C1 segment of cervical spinal cord (tissue), 14 donors: ENCODE measurements at places on chromosomes 1 and 21.

GRCh38 chr1:115476616-115477015, 138.6 kb upstream of the NGF start:
- DNase-seq, result no peak

GRCh38 chr1:31714442-31715086, 10.7 kb upstream of the COL16A1 start:
- peak; percentile 25 for DNase-seq

DNA sequence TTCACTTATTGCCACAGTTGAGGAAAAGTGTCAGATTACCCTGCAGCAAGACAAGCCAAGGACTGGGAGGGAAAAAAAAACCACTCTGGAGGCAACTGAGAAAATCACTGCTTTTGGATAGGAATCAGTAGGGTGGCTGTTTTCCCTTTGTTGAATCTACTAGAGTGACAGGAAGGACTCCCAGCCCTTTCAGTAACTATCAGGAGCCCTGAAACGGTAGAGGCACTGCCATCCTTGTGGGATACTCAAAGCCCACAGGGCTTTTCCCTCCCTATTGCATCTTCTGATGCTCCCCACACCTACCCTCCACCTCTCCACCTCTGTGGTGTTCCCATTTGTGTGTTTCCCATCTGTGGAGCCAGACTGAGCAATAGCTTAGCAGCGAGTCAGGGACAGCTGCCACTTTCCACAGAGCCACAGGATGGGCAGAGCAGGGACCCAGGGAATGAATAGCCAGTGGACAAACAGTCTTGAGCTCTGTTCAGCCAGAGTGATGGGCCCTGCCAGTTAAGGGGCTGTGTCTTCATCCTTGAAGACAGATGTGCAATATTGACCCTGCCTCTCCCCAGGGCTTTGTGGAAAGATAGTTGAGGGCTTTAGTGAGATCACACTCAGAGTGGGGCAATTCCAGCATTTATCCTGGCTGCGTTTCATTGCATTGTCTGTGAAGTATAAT, 13.9 kb downstream of the UBIAD1 start:
- DNase-seq, result peak; percentile 44

DNA sequence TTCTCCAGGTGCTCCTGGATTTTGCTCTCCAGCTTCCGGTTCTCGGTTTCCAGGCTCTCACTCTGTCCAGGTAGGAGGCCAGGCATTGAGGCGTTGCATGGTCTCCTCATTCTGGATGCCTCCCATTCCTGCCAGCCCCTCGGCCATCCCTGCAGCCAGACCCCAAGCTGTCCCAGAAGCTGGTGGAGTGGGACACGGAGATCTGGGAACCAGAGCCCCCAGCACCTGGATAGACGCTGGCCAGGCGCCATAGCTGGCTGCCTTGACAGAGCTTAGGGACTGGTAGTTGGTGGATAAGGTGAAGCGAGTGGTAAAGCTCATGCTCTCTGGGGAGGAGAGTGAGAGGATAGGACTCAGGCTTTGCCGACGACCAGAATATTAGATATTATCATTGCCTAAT, 29.6 kb downstream of the RAP1A start:
- DNase-seq, result no peak

GRCh38 chr1:230283678-230284077, 142.5 kb downstream of the PGBD5 start:
- DNase-seq, result no peak

DNA sequence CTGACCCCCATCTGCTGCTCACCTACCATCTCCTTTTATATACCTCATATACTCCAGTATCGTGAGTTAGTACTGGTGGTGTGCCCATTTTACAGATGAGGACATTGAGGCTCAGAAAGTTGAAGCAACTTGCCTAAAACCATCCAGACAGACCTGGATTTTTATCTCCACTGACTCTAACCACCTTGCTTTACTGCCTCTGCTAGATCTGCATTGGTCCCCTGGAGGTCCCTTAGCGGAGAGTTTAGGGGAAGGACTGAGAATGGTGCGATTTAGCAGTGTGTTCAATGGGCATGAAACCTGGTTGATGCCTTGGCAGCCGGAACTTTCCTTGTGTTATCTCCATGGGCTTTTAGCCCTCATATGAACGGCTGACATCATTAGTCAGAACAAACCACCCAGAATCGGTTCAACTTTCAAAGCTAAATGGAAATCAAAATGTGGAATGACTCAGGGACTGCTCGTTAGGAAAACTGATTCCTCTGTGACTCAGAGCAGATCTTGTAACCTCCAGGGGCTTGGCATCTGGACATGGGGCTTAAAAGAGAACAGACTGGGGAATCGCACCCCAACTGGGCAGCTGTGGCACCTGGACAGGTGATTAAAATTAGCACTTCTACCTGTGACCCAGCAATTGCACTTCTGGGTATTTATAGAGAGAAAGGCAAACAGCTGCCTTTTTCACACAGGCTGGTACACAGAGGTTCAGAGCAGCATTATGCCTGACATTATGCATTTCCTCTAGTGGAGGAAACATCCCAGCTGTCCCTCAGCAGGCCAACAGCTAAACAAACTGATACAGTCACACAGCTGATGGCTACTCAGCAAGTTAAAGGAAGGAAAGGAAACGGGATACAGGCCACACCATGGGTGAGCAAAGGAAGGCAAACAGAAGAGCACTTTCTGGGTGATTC, 25.3 kb downstream of the TMEM51 start:
- no peak for DNase-seq

DNA sequence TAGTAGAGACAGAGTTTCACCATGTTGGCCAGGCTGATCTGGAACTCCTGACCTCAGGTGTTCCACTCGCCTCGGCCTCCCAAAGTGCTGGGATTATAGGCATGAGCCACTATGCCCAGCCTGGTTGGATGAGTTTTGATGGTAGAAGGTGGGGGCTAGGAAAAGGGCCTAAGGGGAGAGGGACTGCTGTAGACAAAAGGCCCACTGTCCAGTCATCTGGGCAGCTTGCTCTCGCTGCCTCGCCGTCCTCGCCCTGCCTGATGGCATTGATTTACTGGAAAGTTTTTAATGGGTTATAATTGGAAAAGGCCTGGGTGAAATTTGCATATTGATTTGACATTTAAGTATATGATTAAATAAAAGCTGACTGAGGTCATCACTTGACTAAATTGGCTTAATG, 175.1 kb upstream of the CSF3R start:
- no peak for DNase-seq

DNA sequence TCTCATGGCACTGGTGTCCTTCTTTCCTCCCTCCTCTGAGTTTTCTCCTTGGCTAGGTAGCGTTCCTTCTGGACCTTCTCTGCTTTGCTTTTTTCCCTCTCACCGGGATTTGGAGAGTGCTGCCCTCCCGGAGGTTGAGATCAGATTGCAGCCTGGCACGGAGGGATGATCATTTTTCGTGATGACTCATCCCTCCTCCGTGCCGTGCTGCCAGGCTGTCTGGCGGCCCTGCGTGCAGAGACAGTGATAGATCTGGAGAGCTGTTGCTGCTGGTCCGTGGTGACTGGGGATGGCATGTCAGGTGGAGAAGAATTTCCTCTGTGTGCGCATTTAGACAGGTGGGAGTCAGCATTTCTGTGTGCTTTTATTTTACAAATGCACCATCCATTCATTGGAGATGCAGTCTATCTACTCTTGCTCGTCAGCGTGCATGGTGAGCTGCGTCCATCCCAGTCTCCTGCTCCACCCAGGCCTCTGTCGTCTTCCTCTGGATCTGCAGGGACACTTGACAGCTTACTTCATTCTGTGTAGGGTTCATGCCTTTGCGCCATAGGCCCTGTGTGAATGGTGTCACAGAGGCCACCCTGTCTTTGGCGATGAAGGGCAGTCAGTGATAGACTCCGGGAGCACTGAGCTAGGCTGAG, 104.4 kb downstream of the PCBP3 start:
- DNase-seq, result no peak

GRCh38 chr1:21311016-21311415, 20.8 kb upstream of the ECE1 start:
- DNase-seq, result peak; percentile 30

GRCh38 chr1:118118873-118119463, 66.1 kb downstream of the SPAG17 start:
- DNase-seq, result no peak

DNA sequence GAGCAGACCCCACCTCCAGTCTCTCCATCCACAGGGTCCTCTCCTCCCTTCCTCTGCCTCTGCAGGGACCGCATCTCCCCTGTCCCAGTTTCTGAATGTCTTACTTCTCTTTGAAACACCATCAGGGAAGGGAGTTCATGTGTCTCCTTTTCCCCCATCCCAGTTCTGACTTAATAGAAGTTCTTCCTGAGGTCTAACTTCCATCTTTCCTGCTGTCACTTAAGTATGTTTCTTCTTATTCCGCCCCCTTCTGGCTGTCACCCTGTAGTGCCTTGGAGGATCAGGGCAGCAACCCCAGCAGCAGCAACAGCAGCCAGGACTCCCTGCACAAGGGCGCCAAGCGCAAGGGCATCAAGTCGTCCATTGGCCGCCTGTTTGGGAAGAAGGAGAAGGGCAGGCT, 29.3 kb downstream of the MYOG start:
- DNase-seq, result no peak

- DNase-seq, result no peak
These were observed 34.6 kb upstream of the LHX8 start for GRCh38 chr1:75099581-75099980.

DNA sequence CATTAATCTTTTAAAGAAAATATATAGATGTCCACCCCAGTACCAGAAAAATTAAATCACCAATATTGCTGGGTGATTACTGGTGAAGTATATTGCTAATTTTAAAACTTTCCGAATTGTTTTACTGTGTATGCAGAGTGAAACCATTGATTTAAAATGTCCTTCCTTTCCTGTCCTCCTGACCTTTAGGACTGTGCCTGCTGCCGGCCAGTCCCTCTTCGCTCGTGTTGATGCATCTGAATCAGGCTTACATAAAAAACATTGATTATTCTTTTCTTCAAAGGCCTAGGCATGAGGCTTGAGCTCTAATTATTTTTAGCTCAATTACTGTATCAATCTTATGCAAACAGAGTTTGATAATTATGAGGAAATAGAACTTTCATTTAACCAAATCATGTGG, 1128.1 kb downstream of the BRINP3 start:
- no peak for DNase-seq

GRCh38 chr1:202291961-202292712, 49.6 kb downstream of the UBE2T start:
- no peak for DNase-seq

DNA sequence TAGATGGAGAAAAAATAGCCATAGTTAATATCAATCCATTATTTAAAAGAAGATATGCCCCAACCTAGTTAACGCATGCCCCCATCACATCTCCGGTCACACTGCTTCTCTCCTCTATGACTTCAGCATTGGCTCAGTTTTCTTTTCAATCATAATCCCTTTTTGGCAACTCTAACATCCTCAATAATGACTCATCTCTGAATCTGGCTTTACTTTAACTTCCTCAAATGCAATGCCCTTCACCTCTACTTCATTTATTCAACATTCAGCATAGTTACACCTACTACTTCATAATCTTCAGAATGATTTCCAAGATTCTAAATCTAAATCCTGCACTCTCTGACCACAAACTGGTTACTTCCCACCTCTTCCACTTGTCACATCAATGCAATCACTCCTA, 417.3 kb downstream of the USH2A start:
- DNase-seq, result no peak

DNA sequence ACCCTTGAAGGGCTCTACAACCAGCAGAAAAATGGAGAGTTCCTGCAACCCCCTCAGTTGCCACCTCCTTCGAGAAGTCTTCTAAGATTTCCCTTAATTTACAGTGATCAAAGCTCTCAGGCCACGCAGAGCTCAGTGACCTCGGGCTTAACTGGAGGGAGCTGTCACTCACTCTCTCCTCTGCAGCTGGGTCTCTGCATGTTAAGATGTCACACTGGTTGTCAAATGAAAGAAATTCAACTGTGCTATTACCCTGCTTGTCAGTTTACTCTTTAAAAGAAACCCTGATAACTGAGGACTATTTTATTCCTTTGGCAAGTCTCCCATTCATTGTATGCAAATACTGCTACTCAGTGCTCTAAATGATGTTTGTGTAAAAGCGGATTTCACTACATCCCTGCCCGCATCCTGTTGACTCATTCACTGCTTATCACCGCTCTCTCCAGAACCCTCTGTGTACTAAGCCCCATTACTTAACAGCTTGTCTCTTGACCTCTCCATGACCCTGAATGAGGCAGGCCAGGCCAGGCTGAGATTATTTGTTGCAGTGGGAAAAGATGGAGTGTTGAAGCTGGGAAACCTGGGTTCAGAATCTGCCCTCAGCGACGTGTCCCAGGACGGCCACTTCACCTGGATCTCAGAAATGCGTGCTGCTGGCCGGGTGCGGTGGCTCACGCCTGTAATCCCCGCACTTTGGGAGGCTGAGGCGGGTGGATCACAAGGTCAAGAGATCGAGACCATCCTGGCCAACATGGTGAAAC, 13.7 kb downstream of the DHRS3 start:
- no peak for DNase-seq

- no peak for DNase-seq
These were observed 51.4 kb upstream of the GREM2 start for GRCh38 chr1:240663169-240663879.

- DNase-seq, result peak; percentile 52
These were observed 5.4 kb upstream of the TDRD5 start for GRCh38 chr1:179586107-179586823.

GRCh38 chr1:202901555-202901954, 12.6 kb upstream of the RABIF start:
- no peak for DNase-seq

GRCh38 chr1:48679859-48680258, 96.8 kb downstream of the BEND5 start:
- DNase-seq, result no peak

DNA sequence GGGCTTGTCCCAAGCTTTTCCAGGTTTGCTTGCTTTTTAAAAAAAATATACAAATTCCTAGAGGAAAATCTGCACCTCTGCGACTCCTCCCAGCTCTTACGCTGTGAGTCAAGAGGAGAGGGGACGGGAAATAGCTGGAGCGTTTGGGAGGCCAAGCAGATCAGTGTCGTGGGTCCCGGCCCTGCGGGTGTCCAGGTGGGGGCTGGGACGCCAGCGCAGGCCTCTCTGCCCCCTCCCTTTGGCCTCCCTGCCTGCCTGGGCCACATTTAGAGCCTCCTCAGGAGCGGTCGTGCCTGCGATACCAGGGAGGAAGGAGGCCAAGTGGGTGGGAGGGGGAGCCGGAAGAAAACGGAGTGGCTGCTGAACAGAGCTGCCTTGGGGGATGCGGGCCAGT, 9.0 kb downstream of the WNT4 start:
- DNase-seq, result no peak

GRCh38 chr1:194570476-194570875, 1384.1 kb upstream of the B3GALT2 start:
- no peak for DNase-seq

GRCh38 chr1:210291081-210291764, 37.5 kb upstream of the HHAT start:
- no peak for DNase-seq
